A172 (cell line): ENCODE measurements at places on chromosomes 6 and 20.

DNA sequence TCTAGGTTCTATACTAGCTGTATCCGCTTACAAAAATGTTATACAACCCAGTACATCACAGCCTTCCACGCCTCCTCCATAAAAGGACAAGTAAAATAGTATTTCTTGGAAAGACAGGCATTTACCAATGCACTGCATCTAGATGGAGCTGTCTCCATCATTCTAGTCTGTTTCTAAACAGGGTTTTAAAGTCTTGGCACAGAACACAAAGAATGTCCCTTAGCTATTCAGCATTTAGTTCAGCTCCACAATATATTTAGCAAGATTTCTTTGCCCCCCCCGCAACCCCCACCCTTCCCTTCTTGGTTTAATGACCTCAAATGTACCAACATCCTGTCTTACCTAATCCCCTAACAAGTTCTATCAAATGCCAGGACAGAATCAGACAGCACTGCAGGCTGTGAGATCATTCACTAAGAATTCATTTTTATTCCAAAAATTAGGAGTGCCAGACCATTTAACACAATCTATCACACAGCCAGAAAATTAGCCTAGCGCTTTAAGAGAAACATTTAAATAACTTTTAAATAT is 198.6 kb downstream of the BACH2 start:
- peak; percentile 80 for DNase-seq

DNA sequence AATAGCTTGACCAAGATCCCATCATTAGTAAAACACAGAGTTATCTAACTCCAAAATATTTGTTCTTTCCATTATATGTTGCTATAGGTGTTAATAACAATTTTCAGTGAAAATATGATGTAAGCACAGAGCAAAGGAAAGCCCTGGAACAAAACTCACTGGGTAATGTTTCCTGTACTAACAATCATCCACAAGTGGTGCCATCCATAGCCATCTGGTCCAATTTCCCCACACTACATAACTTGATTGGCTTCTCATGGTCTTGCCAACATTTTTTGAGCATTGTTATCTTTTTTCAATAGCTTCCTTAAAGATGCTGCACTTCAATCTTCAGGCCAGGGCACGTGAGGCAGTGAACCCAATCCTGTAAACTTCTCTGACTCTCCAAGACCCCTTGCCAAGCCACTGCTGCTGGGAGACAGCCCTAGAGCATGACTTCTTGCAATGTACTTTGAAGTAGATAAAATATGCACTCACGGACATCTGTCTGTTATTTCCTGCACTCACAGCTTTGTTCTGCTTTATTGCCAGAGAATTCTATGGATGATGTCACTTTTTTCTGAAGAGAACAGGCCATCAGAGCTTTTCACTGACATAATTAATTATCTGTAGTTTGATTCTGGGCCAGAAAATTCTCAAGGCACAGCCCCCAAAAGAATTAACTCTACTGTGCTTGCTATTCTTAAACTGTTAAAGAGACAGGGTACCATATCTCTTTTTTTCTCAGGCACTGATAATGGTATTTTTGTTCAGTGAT is 97.5 kb upstream of the TMEM30A start:
- DNase-seq, result no peak

DNA sequence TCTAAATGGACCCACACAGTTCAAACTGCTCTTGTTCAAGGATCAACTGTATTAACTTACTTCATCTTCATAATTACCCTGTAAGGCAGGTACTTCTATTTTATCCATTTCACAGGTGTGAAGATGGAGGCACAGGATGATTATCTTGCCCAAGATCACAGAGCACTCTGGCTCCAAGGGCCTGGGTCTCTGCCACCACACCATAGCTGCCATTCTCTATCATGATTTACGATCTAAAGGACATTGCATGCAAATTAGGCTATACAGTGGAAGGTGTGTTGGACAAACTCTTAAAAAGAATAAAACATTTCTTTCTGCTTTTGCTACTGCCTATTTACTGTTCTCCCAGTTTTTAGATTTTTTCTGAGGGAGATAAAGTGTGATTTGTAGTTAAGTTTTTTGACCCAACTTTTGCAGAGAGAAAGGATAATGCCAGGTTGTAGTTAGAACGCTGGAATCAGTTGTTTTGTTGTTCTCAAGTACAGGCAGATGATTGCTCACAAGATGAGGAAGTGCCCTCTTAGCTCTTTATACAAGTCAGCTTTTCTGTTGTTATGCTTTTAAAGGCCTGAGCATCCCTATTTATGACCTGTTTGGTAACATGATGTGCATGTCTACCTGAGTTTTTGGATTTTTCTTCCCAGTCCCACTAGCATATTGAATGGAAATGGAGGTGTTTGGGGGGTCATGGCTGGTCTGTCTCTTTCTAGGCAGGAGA is 247.9 kb downstream of the ZFAND3 start:
- DNase-seq, result no peak

GRCh38 chr20:13425381-13426135 is 204.5 kb downstream of the ISM1 start:
- no peak for DNase-seq

DNA sequence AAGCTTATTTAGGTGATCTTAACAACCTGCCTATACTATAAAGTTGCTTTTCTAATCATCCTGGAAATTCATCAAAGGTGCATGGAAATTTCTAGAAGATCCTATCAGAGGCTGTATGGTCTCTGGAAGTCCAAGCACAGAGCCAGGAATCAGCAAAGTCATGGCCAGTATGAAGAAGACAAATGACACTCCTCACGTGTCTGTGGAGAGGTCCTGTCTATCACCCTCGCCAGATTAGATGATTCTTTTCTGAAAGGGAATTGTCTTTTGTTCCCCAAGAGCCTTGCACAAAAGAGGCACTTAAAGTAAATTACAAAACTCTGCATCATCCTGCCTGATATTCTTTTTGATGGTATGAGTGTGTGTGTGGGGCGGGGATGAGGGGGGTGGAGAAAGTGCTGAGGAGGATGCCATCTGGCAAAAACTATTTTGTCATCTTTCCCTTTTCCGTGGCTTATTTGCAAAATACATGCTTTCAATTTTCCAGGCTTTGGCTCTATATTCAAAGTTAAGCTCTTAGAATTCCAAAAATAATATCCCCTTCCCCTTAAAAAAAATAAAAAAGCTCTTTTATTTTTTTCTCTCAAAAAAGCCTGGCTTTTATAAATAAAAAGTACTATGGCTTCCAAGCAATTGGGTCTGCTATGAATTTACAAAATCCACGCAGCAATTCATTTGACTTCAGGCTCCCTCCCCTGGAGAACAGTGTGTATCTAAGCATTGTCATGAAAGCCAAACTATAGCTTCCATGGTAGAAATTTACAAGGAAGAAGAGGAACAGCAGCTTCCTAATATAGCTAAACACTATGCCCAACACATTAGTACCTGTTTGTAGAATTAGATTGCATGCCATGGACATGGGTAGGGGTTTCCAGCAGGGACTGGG is 185.2 kb upstream of the ARG1 start:
- no peak for DNase-seq
